ENCODE measurements at places on chromosomes 7 and 10. TPM values are rescaled to one million over a fixed set of nuclear protein-coding genes. Genes with fewer than 3 reads are reported as not detected.

Gene EGR2
- 22.9 TPM for total RNA-seq

Gene BZW2
- total RNA-seq = 44.5 TPM

Gene GIGYF1
- total RNA-seq = 54.5 TPM

Gene RBM17
- total RNA-seq = 167 TPM

Gene HMX3
- total RNA-seq = not detected

Gene RARRES2
- total RNA-seq = not detected

Gene ODAD2
- total RNA-seq = not detected

Gene STEAP1B
- total RNA-seq = 0.41 TPM

Gene ABCA13
- 0.05 TPM for total RNA-seq

Gene IL6
- total RNA-seq = 1.2 TPM

Gene COL28A1
- total RNA-seq = not detected
